CD4-positive, alpha-beta T cell treated with Interferon alpha-2 for 1 hour (primary cell): ENCODE measurements at places on chromosomes 1 and 21.

- DNase-seq, result no peak
These were observed 34.1 kb downstream of the UBASH3A start for GRCh38 chr21:42437786-42438185.

- DNase-seq, result no peak
These were observed 15.6 kb downstream of the RPS27 start for GRCh38 chr1:154006136-154006535.

- DNase-seq, result no peak
These were observed 563 bp downstream of the QSOX1 start for GRCh38 chr1:180155182-180155682.

- DNase-seq, result no peak
These were observed 99.2 kb downstream of the LHX8 start for GRCh38 chr1:75233302-75233929.

- DNase-seq, result peak; percentile 99
These were observed 2.6 kb upstream of the ZBTB18 start for GRCh38 chr1:244048256-244049161.

- DNase-seq, result no peak
These were observed 105.1 kb downstream of the PBX1 start for GRCh38 chr1:164664127-164664526.

GRCh38 chr1:109816975-109817535, 53.3 kb upstream of the EPS8L3 start:
- no peak for DNase-seq

GRCh38 chr1:66237042-66237441, 296.9 kb upstream of the SGIP1 start:
- DNase-seq, result no peak

- no peak for DNase-seq
These were observed 17.3 kb downstream of the TAF5L start for GRCh38 chr1:229608590-229608989.

DNA sequence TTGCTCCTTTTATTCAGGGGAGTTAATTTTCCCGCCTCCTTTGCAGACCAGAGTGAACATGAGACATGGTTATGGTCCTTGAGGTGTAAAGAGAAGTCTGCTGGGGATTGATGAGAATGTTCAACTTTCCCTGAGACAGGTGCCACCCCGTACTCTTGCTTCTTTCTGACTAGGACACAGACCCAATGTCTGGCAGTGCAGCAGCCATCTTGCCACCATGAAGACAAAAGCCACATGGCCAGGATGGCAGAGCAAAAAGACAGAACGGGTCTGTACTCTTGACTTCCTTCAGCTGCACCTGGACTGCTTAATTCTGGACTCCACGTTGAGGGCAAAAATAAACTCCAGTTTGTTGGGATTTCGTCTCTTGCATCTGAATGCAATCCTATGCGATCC, 54.1 kb downstream of the KLHDC7A start:
- DNase-seq, result no peak

DNA sequence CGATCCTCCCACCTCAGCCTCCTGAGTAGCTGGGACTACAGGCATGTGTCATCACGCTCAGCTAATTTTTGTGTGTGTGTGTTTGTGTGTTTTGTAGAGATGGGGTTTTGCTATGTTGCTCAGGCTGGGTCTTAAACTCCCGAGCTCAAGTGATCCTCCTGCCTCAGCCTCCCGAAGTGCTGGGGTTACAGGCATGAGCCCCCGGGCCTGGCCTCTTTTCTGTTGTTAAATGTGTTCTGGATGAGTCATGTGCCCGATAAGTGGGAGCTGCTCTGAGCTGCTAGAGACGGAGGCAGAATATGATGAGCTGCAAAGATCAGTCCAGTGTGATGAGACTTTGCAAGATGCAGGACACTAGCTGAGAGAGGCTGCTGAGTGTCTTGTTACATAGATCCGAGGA, 75.5 kb downstream of the VPS13D start:
- no peak for DNase-seq

- no peak for DNase-seq
These were observed 14.5 kb downstream of the TBX15 start for GRCh38 chr1:118973531-118974137.

DNA sequence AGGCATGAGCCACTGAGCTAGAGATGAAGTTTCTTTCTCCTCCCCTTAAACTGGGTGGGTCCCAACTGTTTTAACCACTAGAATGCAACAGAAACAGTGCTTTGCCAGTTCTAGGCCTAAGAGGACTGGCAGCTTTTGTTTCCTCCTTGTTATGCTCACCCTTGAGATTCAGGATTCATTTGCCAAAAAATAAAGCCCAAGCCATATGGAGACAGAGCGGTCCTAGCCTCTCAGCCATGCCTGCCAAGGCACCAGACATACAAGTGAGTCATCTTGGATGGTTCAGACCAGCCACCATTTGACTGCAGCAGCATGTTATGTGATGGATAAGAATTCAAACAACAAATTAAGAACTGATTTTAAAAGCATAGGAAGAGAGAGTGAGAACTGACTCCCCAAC, 38.1 kb upstream of the STUM start:
- DNase-seq, result no peak

DNA sequence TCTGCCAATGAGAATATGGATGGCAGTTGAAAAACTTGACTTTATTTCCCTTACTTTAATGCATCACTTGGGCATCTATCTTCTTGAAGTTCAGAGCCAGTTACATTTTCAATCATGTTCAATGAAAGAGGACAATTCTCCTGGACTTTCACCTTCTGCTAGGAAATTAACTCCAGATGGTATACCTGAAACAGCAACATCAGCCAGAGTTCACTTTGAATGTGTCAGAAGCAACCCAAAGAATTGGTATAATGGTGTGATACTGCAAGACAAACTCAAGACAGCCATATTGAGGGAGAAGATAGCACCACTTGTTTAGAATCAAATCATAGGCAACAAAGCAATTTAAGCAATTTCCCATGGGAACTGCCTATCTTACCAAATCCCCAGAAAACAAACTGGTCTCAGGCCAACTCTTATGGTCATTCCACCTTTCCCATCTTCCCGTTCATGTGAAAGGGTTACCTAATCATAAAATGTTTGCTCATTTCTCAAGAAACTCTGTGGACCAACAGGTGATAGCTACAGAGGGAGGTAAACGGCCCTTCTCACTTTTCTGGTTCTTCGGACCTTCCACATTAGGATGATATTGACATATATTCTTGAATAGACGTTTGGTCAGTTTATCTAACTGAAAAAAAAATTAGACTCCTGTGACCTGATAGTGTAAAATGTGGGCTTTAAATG, 29.7 kb upstream of the C8B start:
- no peak for DNase-seq

- DNase-seq, result no peak
These were observed 106.8 kb upstream of the ATP1A1 start for GRCh38 chr1:116265931-116266863.

- no peak for DNase-seq
These were observed 326.1 kb upstream of the BEND5 start for GRCh38 chr1:49102752-49103151.

GRCh38 chr1:206498685-206499084, 8.6 kb upstream of the RASSF5 start:
- no peak for DNase-seq

GRCh38 chr1:232186931-232187330, 443.0 kb downstream of the SIPA1L2 start:
- DNase-seq, result no peak
